ENCODE measurements at places on chromosomes 7 and 10.

DNA sequence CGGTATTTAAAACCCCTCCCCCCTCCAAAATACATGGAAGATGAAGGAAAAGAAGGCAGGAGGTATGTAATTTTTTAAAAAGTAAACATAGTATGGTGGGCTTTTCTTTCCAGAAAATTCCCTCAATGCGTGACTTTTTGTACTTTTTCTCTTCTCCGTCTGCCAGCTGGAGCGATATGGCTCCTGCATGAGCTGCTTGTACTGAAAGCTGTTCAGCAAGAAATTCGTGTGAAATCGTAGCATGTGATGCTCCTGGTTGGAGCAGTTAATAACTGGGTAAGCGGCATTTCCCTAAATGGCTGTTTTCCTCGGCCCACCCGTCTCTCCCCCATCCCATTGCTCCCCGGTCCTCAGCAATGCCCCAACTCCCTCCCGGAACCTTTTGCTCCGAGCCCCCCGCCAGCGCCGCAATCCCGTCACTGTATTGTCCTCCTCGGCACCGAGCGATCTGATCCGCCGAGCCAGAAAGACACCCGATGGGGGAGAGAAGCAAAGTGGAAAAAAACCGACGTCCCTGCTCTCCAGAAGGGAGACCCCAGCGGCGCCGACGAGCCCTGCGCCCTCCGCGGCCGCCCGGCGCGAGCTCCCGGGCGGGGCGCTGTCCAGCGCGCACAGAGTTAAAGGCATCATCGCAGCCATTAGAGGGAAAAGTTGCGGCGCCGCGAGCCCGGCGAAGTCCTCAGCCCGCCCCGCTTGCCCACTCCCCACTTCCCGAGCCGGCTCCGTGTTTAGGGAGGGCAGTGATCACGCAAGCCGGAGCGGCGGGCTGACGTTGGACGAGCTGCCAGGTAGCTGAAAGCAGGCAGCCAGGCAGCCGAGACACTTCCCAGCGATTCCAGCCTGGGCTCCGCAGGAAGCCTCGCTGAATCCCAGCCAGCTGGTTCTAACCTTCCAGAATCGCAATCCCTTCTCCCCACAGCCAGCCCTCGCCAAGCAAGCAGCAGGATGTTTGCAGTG lies at the start of gene VSTM2A:
Gene VSTM2A, plus strand, starts transcription at position 707 of the 957 bp plus-strand sequence. CDS start 356 bp downstream, outside the sequence.
- no peaks in the 10 kb centered on the region for H3K4me1 ChIP-seq
- no peak for DNase-seq
- peaks cover 14% of the 10 kb centered on the region for H3K27me3 ChIP-seq
- no peak within 1 kb of the TSS for H3K4me3 ChIP-seq
- H3K36me3 ChIP-seq = no peaks in the 10 kb centered on the region

DNA sequence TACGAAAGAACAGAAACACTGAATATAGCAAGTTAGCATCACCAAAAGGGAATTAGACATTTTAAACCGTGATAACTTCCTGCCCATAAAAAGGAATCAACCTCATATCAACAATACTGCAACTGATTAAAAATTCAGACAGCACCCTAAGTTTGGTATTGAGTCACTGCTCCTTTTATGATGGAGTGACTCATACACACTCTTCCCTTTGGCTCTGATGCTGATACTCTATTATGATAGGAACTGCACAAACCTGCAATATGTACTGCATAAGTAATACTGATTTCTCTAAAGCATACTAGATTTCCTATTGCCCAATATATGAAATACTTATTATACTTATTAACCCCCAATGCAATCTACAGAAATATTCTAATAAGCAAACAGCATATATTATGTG lies 118.7 kb downstream of the PARD3 start:
- no peaks in the 10 kb centered on the region for H3K27me3 ChIP-seq
- peak; percentile 29 for DNase-seq
- no peak overlapping the region for H3K4me3 ChIP-seq
- no peaks in the 10 kb centered on the region for H3K4me1 ChIP-seq

GRCh38 chr7:32150589-32150988 lies 80.4 kb upstream of the PDE1C start:
- H3K4me1 ChIP-seq = no peaks in the 10 kb centered on the region
- H3K4me3 ChIP-seq = no peak overlapping the region
- DNase-seq = no peak
- no peaks in the 10 kb centered on the region for H3K36me3 ChIP-seq
- H3K27me3 ChIP-seq = no peaks in the 10 kb centered on the region

- H3K4me3 ChIP-seq = no peak overlapping the region
- no peak overlapping the region for H3K27ac ChIP-seq
- H3K4me1 ChIP-seq = no peaks in the 10 kb centered on the region
- H3K27me3 ChIP-seq = no peaks in the 10 kb centered on the region
These were observed 322.6 kb downstream of the GRM8 start for GRCh38 chr7:126930166-126930565.

DNA sequence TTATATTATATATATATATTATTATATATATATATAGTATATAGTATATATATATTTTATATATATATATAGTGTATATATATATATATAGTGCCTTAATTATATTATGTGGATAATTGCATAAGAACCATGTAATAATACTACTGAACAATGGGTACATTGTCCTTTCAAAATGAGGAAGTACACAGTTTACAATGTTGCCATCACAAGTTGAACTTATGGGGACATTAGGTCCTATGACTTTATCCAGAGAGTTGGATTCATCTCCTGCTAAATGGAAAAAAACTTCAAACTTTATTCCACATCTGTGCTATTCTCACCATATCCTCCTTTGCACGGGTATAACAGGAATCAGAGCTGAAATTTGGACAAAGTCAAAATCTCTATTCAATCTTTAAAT lies 105.0 kb upstream of the AGR3 start:
- no peaks in the 10 kb centered on the region for H3K36me3 ChIP-seq
- H3K27ac ChIP-seq = no peak overlapping the region
- no peak overlapping the region for H3K4me3 ChIP-seq

GRCh38 chr10:76910184-76910962 lies 727.2 kb downstream of the KCNMA1 start:
- DNase-seq = no peak
- H3K27me3 ChIP-seq = no peaks in the 10 kb centered on the region
- no peaks in the 10 kb centered on the region for H3K4me1 ChIP-seq
- H3K27ac ChIP-seq = no peak overlapping the region
- H3K36me3 ChIP-seq = no peaks in the 10 kb centered on the region
- H3K4me3 ChIP-seq = no peak overlapping the region

- H3K4me3 ChIP-seq = no peak overlapping the region
- no peaks in the 10 kb centered on the region for H3K4me1 ChIP-seq
- no peak for DNase-seq
- H3K27ac ChIP-seq = no peak overlapping the region
These were observed 22.2 kb downstream of the TYW1B start for GRCh38 chr7:72805526-72806494.

DNA sequence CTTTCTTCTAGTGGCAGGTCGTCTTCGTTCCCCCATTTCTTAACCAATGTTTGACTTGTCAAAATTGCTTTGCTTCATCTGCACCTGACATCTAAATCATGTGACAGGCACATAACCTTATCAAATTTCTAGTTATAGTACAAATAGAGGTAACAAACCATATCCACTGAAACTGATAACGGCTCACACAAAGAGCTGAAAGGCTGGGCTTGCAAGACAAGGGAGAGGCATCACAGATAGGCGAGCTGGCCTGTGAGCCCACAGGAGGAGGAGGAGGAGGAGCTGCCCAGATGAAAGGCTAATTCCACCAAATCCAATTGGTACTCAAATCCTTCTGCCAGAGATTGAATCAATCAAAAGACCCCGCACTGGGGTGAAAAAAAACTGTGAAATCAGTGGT lies 80.2 kb upstream of the NEBL start:
- DNase-seq = no peak
- no peak overlapping the region for H3K27ac ChIP-seq
- no peak overlapping the region for H3K4me3 ChIP-seq

- H3K27ac ChIP-seq = no peak overlapping the region
- no peaks in the 10 kb centered on the region for H3K27me3 ChIP-seq
- no peak for DNase-seq
- H3K36me3 ChIP-seq = peaks cover 4% of the 10 kb centered on the region
- no peak overlapping the region for H3K4me3 ChIP-seq
These were observed 8.5 kb upstream of the RABGEF1 start for GRCh38 chr7:66731986-66732385.

DNA sequence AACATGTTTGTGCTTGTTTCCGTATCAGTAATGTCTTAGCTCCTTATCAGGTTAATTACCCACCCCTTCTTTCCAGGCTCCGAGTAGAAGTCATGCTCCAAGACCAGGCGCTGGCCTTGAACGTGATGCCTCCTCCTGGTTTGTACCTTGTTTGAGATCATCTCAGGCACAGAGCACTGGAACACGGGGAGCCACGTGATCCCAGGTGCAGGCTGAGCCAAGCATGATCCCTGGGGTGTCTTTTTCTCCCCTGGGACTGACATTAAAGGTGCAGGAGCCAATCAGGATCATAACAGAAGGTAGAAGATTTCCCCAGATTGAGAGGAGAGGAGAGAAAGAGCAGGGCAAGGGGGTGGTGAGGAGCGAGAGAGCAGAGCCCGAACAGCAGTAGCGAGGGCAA lies 626.1 kb upstream of the GALNT17 start:
- no peaks in the 10 kb centered on the region for H3K27me3 ChIP-seq
- H3K4me3 ChIP-seq = no peak overlapping the region
- H3K27ac ChIP-seq = no peak overlapping the region
- no peaks in the 10 kb centered on the region for H3K4me1 ChIP-seq
- no peaks in the 10 kb centered on the region for H3K36me3 ChIP-seq

- no peaks in the 10 kb centered on the region for H3K4me1 ChIP-seq
- peaks cover 2% of the 10 kb centered on the region for H3K36me3 ChIP-seq
- H3K27me3 ChIP-seq = no peaks in the 10 kb centered on the region
These were observed 21.5 kb downstream of the AKR1C8 start for GRCh38 chr10:5163487-5163886.

GRCh38 chr10:72567889-72568640 lies 57.8 kb downstream of the MICU1 start:
- H3K4me3 ChIP-seq = no peak overlapping the region
- DNase-seq = no peak
- peaks cover 8% of the 10 kb centered on the region for H3K36me3 ChIP-seq
- no peak overlapping the region for H3K27ac ChIP-seq
- H3K4me1 ChIP-seq = no peaks in the 10 kb centered on the region
- H3K27me3 ChIP-seq = no peaks in the 10 kb centered on the region

GRCh38 chr10:66925896-66926715 lies at the start of gene LRRTM3:
Gene LRRTM3, plus strand, starts transcription at chr10:66926036.
- no peak within 1 kb of the TSS for H3K4me3 ChIP-seq
- H3K27me3 ChIP-seq = peaks cover 19% of the 10 kb centered on the region
- no peaks in the 10 kb centered on the region for H3K4me1 ChIP-seq

DNA sequence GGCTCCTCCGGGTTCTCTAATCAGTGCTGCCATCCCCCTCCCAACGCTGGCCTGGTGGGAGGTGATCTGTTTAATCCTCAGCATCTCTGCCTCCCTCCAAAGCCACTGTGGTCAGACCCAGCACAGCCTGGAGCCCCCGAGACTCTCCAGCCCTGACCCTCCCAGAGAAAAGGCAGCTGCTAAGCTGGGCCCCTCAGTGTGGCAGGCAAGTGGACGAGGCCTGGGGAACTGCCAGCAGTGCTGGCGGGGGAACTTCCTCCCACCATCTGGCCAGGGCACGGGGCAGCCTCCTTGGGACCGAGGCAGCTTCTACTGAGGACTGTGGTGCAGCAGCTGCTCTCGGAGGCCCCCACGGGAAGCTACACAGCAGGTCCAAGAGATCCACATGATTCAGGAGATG lies 51.1 kb downstream of the DPYSL4 start:
- H3K27ac ChIP-seq = no peak overlapping the region
- no peaks in the 10 kb centered on the region for H3K4me1 ChIP-seq
- no peak overlapping the region for H3K4me3 ChIP-seq

- H3K4me1 ChIP-seq = no peaks in the 10 kb centered on the region
- no peaks in the 10 kb centered on the region for H3K36me3 ChIP-seq
- no peaks in the 10 kb centered on the region for H3K27me3 ChIP-seq
- no peak overlapping the region for H3K27ac ChIP-seq
- no peak for DNase-seq
- H3K4me3 ChIP-seq = no peak overlapping the region
These were observed 100.4 kb downstream of the TCERG1L start for GRCh38 chr10:131211146-131211545.

- peaks cover 26% of the 10 kb centered on the region for H3K4me1 ChIP-seq
- H3K4me3 ChIP-seq = peak overlapping the region; percentile 93
- peaks cover 23% of the 10 kb centered on the region for H3K36me3 ChIP-seq
- H3K27me3 ChIP-seq = no peaks in the 10 kb centered on the region
- peak overlapping the region; percentile 85 for H3K27ac ChIP-seq
- no peak for DNase-seq
These were observed 704 bp upstream of the ERLIN1 start for GRCh38 chr10:100186253-100187212.

- no peak overlapping the region for H3K4me3 ChIP-seq
- no peak for DNase-seq
- H3K36me3 ChIP-seq = no peaks in the 10 kb centered on the region
- H3K4me1 ChIP-seq = no peaks in the 10 kb centered on the region
These were observed 29.0 kb downstream of the ATOH7 start for GRCh38 chr10:68202960-68203353.

- no peaks in the 10 kb centered on the region for H3K4me1 ChIP-seq
- H3K36me3 ChIP-seq = no peaks in the 10 kb centered on the region
- no peak overlapping the region for H3K27ac ChIP-seq
- no peak for DNase-seq
- H3K27me3 ChIP-seq = no peaks in the 10 kb centered on the region
These were observed 102.4 kb upstream of the SEMA3D start for GRCh38 chr7:85289279-85289678.

DNA sequence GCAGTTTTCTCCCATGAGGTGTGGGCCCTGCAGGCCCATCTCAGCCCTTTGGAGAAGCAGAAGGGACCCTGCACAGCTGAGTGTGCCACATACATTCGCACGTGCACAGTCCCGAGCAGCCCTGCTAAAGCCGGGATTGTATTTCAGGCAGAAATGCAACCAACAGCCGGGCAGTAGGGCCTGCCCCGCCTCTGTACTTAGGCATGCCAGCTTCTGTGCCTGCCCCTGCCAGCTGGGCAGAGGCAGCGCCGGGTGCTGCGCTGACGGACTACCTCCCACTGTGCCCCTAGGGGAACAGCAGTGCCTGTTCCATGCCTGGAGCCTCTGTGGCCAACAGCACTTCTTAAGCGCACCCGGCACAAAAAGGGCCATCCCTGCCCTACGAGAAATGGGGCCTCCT lies 170.3 kb downstream of the NEURL1 start:
- DNase-seq = no peak
- no peaks in the 10 kb centered on the region for H3K36me3 ChIP-seq
- H3K4me1 ChIP-seq = peaks cover 29% of the 10 kb centered on the region
- no peak overlapping the region for H3K27ac ChIP-seq
- H3K27me3 ChIP-seq = no peaks in the 10 kb centered on the region
- no peak overlapping the region for H3K4me3 ChIP-seq

DNA sequence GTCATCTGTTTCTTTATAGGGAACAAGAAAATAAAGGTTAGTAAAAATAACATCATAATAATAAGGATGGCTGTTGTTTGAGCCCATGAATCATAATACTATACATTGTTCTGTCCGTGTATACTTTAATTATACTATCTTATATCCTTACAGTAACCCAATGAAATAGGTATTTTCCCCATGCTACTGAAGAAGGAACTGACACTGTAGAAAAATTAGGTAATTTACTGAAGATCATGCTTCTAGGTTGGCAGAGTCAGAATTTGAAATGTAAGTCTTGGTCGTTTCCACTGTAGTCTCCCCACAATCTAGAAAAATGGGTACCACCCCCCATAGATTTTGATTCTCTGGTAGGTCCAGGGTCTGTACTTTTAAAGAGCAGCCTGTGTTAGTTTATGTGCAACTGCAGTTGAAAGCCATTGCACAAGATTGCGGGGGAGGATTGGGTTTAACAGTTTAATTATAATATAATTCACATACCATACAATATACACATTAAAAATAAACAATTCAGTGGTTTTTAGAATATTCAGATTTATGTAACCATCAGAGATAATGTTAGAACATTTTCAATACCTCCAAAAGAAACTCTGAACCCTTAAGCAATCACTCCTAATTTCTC lies 47.7 kb downstream of the SHOC2 start:
- H3K4me3 ChIP-seq = no peak overlapping the region
- no peaks in the 10 kb centered on the region for H3K27me3 ChIP-seq
- DNase-seq = no peak
- H3K27ac ChIP-seq = no peak overlapping the region
- peaks cover 3% of the 10 kb centered on the region for H3K4me1 ChIP-seq

Measured in CD4-positive, CD25-positive, alpha-beta regulatory T cell (primary cell).